T-helper 1 cell (primary cell): ENCODE measurements at places on chromosomes 6 and 20.

DNA sequence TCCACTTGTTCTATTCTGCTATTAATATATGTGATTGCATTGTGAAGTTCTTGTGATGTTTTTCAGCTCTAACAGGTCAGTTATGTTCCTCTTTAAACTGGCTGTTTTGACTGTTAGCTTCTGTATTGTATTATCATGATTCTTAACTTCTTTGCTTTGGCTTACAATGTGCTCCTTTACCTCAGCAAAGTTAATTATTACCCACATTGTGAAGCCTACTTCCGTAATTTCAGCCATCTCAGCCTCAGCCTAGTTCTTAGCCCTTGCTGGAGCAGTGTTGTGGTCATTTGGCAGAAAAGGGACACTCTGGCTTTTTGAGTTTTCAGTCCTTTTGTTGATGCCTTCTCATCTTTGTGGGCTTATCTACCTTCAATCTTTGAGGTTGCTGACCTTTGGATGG lies 440.2 kb downstream of the TBC1D32 start:
- no peak for DNase-seq

DNA sequence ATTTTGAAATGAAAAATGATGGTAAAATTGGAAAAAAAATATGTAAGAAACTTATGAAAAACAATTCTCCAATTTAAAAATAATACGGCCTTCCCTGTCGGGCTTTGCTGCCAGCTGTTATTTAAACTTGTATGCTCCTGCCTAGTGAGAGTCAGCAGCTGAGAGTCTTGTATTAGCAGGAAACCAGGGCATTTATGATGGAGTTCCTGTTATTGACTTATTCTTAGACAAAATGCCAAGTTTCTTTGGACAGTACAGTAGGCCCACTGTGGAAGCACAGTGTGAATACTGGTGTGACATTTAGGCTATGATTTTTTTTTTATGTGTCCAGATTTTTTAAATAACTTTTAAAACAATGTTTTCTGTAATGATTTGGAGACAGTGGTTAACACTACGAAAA lies 42.1 kb downstream of the GMDS start:
- DNase-seq = no peak

- no peak for DNase-seq
Observed at GRCh38 chr6:166463359-166464067, 80.8 kb upstream of the MPC1 start.

DNA sequence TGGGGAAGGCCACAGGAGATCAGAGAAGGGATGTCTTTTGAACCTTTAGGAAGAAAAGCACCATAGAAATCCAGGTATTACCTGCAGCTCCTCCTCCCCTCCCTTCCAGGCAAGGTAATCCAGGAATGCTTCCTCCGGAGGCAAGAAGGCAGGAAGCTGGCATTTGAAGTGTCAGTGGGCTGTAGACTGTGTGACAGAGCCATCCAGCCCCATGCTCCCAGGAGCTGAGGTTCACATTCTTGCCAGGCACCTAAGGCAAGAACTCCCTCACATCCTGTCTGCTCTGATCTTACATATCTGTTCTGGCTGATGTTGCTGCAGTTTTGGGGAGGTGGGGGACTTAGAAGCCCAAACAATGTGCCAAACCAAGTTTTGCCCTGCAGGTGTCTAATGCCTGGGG lies 27.8 kb upstream of the SCUBE3 start:
- no peak for DNase-seq

DNA sequence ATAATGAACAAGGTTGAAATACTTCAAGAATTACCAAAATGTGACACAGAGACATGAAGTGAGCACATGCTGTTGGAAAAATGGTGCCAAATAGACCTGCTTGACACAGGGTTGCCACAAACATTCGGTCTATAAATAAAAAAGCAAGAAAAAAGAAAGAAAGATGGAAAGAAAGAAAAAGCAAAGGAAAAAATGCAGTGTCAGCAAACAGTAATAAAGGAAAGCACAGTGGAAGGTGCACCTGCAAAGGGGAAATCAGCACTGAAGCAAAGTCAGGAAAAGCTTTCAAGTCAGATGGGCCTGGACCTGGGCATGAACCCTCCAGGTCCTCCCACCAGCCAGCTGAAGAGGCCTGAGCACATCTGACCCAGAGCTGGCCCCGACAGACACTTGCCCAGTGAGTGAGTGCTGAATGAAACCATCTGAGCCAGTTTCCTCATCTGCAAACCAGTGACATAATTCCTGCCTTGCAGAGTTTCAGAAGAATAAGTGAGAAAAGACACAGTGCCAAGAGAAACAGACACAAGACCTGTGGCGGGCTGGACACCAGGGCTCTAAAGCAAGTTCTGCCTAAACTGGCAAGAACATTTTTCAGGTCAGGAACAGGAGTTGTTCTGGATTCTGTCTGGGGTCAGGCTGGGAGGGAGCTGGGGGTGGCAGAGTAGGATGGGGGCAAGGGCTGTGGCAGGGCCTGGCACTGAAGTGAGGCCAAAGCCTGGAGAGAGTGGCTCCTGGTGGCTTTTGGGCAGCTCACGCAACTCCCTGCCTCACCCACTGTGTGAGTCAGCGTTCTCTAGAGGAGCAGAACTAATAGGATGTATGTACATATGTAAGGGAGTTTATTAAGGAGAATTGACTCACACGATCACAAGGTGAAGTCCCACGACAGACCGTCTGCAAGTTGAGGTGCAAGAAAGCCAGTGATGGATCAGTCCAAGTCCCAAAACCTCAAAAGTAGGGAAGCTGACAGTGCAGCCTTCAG lies 23.9 kb upstream of the MICB start:
- no peak for DNase-seq

DNA sequence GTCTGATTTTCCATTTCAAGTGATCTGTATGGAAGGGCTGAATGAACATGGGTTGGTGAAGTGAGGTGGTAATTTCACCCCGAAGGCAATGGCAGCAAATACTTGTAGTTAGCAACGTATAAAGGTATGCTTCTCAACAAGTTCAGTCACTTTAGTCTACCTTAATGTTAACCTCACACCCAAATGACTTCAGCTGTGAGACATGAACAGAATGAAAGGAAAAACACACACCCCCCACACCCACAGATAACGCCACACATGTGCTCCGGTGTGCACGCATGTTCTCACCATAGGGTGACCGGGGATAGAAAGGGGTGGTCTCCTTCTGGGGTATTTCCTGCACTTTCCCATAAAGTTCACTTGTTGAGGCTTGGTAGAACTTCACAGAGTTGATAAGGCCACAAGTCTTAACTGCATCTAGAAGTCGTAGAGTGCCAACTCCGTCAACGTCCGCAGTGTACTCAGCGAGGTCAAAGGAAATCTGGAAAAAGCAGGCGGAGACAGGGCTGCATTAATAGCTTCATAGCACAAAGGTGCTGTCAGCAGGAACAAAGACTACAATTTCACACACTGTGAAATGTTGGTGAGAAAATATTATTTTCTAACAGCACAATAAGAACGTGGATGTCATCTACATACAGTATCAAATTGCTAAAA lies 284.8 kb downstream of the GMDS start:
- no peak for DNase-seq
